ENCODE measurements at places on chromosomes 11 and 22.

- DNase-seq = peak; percentile 10
These were observed 163.4 kb upstream of the NCAM1 start for GRCh38 chr11:112797648-112798293.

DNA sequence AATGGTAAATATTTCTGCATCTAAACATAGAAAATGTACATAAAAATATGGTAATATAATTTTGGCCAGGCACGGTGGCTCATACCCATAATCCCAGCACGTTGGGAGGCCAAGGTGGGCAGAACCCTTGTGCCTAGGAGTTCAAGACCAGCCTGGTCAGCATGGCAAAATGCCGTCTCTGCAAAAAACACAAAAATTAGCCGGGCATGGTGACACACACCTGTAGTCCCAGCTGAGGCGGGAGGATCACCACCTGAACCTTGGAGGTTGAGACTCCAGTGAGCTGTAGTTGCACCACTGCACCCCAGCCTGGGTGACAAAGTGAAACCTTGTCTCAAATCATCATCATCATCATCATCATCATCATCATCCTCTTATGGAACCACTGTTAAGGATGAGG is 230.6 kb upstream of the NCAM1 start:
- DNase-seq = no peak

DNA sequence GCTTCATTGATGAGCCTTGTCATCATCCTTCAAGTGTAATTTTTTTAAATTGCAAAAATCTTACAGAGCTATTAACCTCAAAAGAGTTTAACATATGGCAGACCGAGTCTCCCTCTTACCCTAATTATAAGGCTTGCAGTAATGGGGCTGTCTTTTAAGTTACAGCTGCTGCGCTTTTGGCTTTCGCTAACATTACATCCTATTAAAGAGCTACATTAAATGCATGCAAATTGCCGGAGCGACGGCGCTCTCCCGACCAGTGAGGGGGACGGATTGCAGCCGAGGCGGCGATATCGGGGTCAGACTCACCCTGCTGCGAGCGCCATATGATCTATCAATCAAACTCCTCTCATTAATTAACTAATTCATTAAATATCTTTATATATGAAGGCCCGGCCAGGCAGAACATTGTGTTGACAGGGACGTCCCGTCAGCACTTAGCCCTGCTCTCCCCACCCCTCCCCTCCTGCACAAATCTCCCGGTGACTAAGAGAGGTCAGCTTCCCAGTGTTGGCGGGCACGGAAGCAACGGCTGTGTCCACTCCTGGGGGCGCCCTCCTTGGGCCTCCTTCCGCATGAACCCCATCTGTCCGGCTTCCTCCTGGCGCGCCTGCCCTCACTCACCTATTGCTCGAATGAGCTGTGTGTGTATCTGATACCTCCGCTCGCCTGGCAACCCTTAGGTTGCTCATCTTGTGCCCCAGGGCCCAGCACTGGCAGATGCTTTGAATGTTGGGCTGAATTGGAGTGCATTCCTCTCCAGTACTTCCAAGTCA is 156.0 kb upstream of the CADM1 start:
- no peak for DNase-seq

DNA sequence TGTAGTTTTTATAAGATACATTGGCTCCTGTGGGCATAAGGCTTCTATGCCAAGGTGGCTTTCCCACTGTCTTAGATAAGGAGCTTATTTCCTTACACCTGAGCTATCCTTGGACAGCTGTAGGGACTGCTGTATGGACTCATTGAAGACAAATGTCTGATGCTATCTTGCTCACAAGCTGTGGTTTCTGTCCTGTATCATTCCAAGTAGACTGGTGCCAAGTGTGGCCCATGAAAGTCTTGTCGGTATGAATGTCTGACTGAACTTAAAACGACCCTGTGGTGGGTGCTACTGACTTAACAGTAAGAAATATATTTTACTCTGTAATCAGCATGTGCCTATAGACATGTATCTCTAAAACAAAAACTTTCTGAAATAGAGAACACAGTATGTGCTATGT is 45.0 kb downstream of the LARGE2 start:
- no peak for DNase-seq

GRCh38 chr11:46391186-46391577 is 394 bp downstream of the CHRM4 start:
- DNase-seq = no peak

- DNase-seq = peak; percentile 39
These were observed 6.4 kb downstream of the BATF2 start for GRCh38 chr11:64990222-64990923.

- DNase-seq = no peak
These were observed 21.3 kb downstream of the RSPH14 start for GRCh38 chr22:23120415-23120899.

GRCh38 chr11:20355221-20356219 is 8.0 kb upstream of the HTATIP2 start:
- peak; percentile 63 for DNase-seq

- no peak for DNase-seq
These were observed 15.5 kb upstream of the ST3GAL4 start for GRCh38 chr11:126339863-126340434.

GRCh38 chr11:10072142-10072541 is 221.9 kb downstream of the SBF2 start:
- peak; percentile 48 for DNase-seq

DNA sequence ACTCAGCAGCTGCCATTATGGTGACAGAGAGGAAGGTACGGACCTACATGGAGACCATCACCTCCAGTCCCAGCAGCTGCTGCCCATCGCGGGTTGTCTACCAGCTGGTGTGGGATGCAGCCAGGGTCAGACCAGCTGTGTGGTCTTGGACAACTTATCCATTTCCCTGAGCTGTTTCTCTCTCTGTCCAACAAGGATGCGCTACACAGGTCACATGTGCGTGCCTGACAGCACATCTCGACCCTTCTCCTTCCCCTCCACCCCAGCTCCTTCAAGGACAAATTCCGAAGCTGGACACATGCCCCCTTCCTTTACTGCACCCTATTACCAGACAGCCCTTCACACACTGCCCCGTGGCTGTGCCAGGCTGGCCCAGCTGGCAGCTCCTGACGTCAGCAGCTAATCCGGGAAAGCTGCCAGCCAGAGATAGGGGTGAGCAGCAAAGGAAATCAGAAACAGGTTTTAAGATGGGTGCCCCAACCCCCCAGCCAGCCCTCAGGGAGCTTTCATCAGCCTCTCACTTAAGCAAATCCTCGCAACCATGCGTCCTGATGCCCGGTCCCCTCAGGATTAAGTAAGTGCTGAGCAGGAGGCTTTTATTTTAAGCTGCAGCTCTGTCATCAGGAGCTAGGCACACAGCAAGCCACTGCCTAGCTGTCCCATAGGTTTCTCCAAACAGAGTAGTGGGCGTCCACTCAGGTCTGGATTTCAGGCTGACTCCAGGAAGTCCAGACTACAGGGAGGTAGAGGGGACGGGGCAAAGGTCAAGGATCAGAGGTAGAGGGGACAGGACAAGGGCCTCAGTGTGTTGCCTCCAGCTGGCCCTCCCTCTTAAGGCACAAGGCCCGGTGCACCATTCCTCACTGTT is 20.3 kb downstream of the TEF start:
- peak; percentile 37 for DNase-seq

DNA sequence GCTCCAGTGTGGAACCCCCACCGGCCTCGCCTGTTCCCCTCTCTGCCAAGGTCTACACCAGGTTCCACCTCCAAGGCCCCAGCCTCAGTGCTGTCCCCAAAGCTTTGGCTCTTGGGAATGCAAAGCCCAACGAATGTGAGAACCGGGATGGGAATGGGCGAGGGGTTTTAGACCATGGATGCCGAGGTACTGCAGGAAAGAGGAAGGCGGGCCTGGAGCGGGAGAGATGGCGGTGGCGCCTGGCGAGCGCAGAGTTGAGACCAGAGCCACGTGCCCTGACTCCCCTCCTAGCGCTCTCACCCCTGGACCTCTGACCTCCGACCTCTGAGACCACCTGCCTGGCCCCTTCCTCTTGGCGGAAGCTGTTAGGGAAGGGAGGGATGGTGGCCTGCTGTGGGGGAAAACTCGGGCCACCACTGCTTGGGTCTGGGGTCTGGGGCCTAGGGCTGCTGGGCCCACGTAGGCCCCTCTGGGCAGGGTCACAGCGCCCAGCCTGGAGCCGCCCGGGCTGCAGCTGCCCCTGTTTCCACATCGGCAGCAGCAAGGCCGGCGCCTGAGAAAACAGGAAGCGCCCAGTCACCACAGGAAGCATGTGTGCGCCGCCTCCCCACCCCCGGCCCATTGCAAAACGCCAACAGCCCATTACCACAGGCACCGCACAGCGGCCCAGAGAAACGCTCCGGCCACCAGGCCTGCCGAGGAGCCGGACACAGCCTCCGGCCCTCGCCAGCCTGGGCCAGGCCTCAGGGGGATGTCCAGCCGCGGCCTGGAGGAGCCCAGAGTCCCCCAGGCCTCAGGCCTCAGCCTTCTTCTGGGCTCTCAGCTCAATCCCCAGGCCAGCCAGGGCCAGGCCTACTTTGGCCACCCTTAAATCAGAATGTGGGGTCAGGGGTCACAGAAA is 13.8 kb upstream of the SLC39A13 start:
- no peak for DNase-seq

GRCh38 chr11:110219006-110219785 is 77.2 kb downstream of the RDX start:
- DNase-seq = peak; percentile 35

GRCh38 chr11:73160005-73160760 is 18.1 kb upstream of the FCHSD2 start:
- DNase-seq = no peak

DNA sequence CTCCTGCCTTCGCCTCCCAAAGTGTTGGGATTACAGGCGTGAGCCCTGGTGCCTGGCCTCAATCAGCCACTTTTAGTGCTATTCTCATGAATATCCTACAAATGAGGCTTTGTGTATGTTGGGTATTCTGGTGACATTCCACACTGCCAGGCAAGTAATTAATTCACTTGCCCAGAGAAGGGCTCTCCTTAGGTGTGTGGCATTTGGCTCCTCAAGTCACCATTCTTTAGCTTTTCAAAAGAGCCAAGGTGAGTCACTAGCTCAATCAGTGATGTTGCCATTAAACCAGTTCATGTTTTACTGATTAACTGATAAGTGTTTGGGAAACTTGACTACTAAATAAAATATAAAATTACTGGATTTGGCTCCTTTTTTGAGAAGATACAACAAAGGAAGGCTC is 52.2 kb downstream of the SLC25A17 start:
- no peak for DNase-seq

DNA sequence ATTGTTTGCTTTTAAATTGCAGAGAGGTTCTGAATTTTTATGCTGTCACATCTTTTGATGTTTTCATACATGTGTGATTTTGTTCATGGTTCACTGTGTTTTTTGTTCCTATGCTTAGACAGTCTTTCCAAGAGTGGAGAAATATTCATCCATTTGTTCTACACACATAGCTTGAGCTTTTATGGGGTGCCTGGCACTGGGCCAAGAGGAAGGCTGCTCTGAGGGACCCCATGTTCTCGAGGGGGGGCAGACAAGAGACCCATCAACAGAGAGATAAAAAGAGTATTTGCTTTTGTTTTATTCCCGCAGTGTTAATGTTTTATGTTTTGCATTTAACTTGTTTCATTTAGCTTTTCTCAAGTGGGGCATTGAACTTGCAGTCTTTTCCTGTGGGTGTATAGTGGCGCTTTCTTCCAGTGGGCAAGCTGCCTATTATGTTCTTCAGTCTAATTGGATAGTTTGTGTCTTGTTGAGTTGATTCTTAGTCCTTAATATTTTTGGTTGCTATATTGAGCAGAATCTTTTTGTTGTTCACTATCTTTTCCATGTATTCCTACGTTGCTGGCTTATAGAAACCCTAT is 57.7 kb downstream of the CABIN1 start:
- no peak for DNase-seq

- no peak for DNase-seq
These were observed at the start of gene PLEKHA7 for GRCh38 chr11:17014321-17014832. Gene PLEKHA7 (minus strand): TSS chr11:17014414. CDS start chr11:17014401, 13 bp downstream.

DNA sequence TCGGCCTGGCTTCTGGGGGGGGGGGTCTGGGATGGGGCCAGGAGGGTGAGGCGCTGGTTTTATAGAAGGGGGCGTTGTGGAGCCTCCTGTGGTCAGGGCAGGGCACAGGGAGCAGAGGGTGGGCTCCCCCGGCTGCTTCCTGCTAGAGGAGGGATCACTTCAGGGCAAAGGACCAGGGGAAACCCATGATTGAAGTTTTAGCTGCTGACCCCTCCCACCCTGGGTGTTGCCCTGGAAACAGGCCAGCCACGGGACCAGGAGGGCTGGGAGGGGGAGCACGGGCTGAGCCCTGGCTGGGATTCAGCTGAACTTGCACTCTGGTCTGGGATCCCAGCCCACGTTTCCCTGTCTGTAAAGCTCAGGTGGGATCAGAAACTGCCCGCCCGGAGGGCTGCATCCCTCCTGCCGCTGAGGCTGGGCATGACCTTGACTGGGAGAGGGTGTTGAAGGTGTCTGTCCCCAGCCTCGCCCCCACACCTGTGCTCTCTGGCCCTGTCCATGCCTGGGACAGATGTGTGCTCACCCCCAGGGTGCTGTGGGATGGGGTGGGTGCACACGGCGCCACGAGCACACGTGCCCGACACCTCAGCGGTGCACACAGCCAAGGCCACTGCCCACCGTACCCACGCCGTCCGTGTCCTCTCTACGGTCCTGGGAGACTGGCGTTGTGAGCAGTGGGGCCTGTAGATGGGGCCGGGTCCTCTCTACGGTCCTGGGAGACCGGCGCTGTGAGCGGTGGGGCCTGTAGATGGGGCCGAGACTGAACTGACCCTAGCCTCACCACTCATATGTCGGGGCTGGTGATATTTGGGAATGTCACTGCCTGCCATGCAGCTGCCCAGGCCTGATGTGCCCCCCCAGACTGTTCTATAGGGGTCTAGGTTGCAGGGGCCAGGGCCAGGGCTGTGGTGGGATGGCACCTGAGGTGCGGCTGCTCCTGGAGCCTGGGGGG is 2.3 kb downstream of the TSPAN4 start:
- peak; percentile 79 for DNase-seq

DNA sequence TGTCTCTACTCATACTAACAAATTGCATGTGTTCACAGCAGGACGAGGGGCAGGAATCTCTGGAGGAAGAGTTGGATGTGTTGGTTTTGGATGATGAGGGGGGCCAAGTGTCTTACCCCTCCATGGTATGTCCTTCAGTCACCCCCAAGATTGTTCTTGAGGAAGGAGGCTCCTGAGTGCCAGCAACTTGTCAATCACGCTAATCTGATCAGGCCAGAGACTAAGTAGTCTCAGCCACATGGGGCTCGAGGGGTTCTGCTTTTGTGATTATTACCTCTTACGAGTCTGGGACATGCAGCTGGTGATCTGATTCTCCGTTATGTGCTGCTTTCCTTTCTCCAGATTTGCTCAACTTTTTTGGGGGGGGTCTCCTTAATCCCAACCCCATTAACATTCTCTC is 54.3 kb downstream of the CTNND1 start:
- no peak for DNase-seq

DNA sequence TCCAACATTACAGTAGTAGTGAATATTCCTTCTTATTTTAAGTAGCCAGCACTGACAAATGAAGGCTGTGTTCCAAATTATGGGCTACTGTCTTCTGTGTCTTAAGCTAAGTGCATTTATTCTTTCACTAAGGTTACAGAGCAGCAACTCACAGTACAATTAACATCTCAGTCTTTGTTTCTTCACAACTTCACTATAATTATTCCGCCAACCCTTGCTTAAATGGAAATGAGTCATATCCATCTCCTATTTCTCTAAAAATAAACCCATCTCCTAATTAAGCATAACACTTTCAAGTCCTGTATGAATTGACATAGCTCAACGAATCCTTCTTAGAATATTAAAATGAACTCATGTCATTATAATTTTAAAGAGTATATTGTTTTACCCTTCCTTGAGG is 6.7 kb downstream of the ETS1 start:
- no peak for DNase-seq

- DNase-seq = no peak
These were observed 12.1 kb upstream of the SPTBN2 start for GRCh38 chr11:66741153-66741552.
